Kidney (tissue), 22 donors: ENCODE measurements at places on chromosomes 4 and X. TPM values are rescaled to one million over a fixed set of nuclear protein-coding genes. Genes with fewer than 3 reads are reported as not detected.

Gene GAGE2A
- not detected for total RNA-seq

Gene OCIAD2
- 76.3 TPM for total RNA-seq

Gene WDFY3
- total RNA-seq, result 151 TPM

DNA sequence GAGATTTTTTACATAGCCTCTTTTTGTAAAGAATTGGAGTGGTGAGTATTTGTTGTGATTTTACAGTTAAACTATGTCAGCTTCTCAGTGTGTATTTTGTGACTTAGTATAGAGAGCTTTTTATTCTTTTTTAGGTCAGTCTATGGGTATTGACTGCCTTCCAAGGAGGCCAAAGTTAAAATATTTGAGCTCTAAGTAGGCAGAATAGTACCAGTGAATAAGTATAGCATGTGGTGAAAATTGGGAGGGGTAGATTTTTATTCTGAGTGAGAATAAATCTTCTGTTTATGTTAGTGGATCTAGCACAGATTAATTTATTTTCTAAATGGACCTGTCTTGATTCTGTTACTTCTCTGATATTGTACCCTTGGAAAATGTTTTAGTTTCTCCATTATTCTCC is 37.5 kb downstream of the HERC3 start:
- no peak overlapping the region for H3K4me3 ChIP-seq
- H3K27me3 ChIP-seq, result no peaks in the 10 kb centered on the region
- no peak for DNase-seq
- H3K27ac ChIP-seq, result no peak overlapping the region
- H3K4me1 ChIP-seq, result no peaks in the 10 kb centered on the region
- no peaks in the 10 kb centered on the region for H3K36me3 ChIP-seq

GRCh38 chr4:168864821-168865541 is 145.1 kb downstream of the CBR4 start:
- no peaks in the 10 kb centered on the region for H3K4me1 ChIP-seq
- no peaks in the 10 kb centered on the region for H3K27me3 ChIP-seq
- no peak overlapping the region for H3K27ac ChIP-seq
- no peak overlapping the region for H3K4me3 ChIP-seq
- DNase-seq, result no peak

GRCh38 chrX:4851534-4851933 is 1138.1 kb upstream of the PRKX start:
- no peak for DNase-seq
- H3K36me3 ChIP-seq, result no peaks in the 10 kb centered on the region
- H3K4me1 ChIP-seq, result no peaks in the 10 kb centered on the region
- no peak overlapping the region for H3K4me3 ChIP-seq
- H3K27ac ChIP-seq, result no peak overlapping the region
- no peaks in the 10 kb centered on the region for H3K27me3 ChIP-seq
